ENCODE measurements at places on chromosomes 4 and X. TPM values are rescaled to one million over a fixed set of nuclear protein-coding genes. Genes with fewer than 3 reads are reported as not detected.

The SPP1 gene
- not detected for total RNA-seq

The GRPR gene
- total RNA-seq: under 0.01 TPM

The FBXL5 gene
- 81.9 TPM for total RNA-seq

The MAGED4B gene
- 52.7 TPM for total RNA-seq

The NXF2B gene
- total RNA-seq: not detected

- peak; percentile 73 for DNase-seq
Observed at GRCh38 chr4:122500852-122501501, 44.5 kb upstream of the IL2 start.

DNA sequence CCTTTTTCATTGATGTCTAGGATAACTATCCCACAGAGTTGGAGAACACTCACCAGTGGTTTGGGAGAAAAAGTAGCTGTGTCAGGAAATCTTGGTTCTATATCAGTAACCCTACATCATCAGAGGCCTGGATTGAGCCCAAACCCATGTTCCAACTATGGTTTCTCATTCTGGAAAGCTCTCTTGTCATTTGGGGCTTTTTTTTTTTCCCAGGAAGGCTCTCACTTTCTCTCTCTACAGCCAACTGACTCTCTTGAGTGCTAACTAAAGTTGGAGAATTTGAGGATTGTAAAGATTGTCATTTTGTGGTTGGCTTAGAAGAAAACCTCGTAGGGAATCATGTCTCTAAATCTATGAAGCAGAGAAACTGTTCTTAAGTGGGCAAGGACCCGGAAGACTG lies 228.2 kb upstream of the DIPK2B start:
- no peak for DNase-seq

GRCh38 chrX:142977128-142977914 lies 48.4 kb upstream of the SPANXN4 start:
- no peak for DNase-seq

- DNase-seq: no peak
Observed at GRCh38 chr4:74161666-74162450, 3.9 kb downstream of the MTHFD2L start.

DNA sequence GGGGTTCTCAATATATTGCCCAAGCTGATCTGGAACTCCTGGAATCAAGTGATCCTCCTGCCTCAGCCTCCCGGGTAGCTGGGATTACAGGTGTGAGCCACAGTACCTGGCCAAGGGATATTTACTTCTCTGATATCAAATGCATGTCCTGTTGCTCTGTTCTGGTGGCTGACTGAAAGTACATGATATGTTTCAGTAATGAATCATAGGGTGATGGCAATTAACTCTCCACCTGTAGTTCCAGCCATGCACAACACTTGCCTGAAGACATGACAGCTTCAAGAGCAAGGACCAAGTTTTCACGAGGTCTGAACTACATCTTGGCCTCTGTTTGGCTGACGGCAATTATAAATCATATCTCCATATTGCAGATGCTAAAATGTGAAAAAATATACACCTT lies 9.1 kb downstream of the ZCCHC4 start:
- no peak for DNase-seq

DNA sequence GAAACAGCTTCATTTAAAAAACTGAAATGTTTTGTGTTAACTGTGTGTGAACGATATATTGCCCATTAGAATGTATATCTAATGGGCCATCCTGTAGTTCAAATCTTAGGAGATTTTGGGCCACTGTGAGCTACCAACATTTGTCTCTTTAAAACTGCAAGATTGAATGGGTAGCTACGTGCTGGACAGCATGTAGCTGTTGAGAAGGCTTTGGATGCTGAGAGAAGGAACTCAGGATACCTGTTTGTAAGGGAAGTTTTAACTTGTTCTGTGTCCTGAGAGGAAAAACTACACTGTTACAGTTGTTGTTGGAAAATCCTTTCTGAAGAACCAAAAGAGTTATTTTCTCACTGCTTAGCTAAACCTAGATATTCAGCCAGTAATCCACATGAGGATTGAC lies 45.9 kb downstream of the PDLIM5 start:
- no peak for DNase-seq

DNA sequence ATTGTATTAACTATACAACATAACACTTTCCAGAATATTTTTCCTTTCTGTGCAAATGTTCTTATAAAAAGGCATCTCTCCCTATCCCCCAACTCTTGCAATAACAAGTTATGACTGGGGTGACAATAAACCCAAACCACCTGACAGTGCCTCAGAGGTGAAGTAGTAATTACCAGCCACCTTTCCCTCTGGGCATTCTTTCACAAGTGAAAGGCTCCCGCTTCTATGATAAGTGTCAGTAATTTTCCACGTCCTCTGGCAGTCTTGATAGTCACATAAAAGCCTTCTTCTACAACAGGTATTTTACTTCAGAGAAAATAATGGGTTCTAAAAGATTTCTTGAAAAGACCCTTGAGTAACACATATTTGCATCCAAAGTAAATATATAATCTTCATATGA lies 82.7 kb downstream of the MANBA start:
- DNase-seq: no peak

- no peak for DNase-seq
Observed at GRCh38 chr4:169912996-169913395, 113.2 kb downstream of the MFAP3L start.

DNA sequence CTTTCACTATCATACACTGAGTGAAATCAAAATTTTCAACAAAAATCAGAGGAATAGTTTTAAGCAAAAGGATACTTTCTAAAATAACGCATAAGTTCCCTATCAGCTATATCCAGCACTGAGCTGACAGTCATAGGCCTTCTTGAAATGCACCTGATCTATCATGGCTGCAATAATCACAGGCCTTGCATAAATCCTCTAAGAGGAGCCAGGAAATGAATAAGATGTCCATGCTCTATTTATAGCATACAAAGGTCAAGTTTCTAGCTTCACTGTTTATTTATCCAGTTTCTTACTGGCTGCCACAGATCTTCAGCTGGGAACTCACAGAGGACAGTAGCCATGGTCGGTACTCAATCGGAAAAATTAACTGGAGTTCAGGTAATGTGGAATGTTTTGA lies 235.9 kb upstream of the DMD start:
- no peak for DNase-seq

DNA sequence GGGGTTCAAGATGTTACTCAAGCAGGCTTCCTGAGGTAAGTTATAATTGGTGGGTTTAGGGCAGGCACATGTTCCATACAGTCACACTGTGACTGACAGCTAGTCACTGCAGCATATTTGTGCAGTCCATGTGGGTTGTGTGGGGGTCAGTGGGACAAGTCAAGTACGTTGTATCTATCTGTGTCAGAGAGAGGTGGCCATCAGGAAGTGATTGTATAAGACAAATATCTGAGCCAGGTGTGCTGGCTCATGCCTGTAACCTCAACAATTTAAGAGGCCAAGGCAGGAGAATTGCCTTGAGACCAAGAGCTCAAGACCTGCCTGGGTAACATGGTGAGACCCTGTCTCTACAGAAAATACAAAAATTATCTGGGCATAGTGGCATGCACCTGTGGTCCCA lies 509.3 kb downstream of the CENPC start:
- DNase-seq: no peak

All from dermis microvascular lymphatic vessel endothelial cell (primary cell).